Ammon's horn (tissue), 1 donor: ENCODE measurements at places on chromosomes 1 and 21.

DNA sequence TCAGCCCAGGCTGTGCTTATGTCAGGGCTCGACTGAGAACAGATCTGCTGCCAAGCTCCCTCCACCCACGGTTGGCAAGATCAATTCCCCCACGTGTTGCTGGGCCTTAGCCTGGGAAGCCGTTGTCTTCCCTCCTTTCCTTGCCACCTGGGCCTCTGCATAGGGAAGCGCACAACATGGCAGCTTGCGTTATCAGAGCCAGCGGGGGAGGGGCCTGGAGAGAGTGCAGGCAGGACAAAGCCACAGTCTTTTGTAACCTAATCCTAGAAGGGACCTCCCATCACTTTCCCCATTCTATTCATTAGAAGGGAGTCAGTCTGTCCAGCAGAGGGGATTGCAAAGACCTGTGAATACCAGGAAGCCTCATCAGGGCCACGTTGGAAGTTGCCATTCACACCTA lies 17.0 kb upstream of the IGSF21 start:
- no peak for DNase-seq

- DNase-seq: no peak
Observed at GRCh38 chr21:40647706-40648105, 199.3 kb downstream of the DSCAM start.

GRCh38 chr1:7094086-7094485 lies 308.8 kb downstream of the CAMTA1 start:
- DNase-seq: no peak

DNA sequence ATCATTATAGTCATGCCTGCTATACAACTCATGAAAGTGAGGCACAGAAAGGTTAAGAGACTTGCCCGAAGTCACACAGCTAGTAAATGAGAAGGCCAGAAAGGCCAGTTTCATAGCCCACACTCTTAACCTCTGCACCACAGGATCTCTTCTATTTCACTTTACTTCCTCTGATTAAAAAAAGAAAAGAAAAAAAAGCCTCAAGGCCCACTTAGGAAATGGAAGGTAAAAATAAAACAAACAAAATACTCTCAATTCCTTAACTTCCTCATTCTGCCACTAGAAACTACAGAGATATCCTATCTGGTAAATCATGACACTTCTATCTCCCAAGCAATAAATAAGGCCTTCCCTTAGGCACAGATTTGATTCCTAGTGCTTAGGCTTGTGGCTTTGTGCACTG lies 7.6 kb upstream of the ENAH start:
- no peak for DNase-seq

- no peak for DNase-seq
Observed at GRCh38 chr1:232554409-232554808, 75.5 kb downstream of the SIPA1L2 start.
